ENCODE measurements at places on chromosomes 16 and 17.
A peak's percentile ranks its signal among the peaks of the same experiment; 100 is the strongest.

DNA sequence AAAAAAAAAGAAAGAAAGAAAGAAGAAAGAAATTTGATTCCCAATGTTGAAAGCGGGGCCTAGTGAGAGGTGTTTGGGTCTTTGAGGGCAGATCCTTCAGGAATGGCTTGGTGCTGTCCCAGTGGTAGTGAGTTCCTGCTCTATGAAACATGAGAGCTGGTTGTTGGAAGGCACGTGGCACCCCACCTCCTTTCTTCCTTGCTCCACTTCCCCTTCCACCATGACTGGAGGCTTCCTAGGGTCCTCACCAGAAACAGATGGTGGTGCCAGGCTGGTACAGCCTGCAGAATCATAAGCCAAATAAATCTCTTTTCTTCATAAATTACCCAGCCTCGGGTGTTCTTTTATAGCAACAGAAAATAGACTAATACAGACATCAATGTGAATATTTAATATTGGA is 147.3 kb upstream of the KCNJ18 start:
- no peak for DNase-seq

GRCh38 chr17:40319651-40320540 is 10.9 kb downstream of the RARA start:
- peak; percentile 54 for DNase-seq

DNA sequence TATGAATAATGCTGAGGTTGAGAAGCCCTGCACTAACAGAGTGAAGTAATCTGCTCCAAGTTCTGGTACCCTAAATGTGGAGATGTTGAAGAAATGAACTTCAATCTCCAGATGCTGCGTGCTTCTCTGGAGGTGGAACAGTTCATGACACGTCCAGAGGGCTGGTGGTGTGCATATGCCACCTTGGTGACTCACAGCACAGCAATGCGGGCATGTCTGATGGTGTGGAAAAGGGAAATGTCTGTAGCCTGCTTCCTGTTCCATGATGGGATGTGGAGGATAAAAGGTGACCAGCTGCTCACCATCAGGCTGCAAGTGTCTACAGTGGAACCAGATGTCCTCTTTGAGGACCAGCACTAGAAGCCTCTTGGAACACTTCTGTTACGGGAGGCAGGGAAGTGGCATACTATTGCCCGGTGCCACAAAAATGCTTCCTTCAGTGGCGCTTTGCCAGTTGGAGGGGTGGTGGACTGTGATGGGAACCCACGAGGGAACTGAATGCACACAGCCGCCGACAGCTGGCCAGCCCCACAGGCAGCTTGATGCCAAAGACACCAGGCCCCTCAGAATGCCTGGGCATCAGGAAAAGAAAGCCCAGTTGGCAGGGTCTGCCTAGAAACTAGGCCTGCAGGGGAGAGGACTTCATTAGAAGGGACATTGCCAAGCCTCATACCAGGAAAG is 19.9 kb downstream of the SNX11 start:
- no peak for DNase-seq

DNA sequence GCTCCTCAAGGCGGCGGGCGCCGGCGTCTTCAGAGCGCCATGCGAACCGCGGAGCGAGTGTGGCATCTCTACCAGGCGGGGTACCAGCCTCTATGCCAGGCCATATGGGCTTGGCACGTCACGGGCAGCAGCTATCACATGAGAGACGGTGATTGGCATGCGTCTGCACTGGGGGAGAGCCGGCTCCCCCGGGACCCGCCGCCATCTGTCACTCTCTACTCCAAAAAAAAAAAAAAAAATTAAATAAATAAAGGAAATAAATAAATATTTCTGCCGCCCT is at the start of gene NEUROD2:
TSS of gene NEUROD2 (minus strand) at position 70 of the 280 bp plus-strand sequence. CDS start 1,321 bp downstream, outside the sequence.
- no peak for DNase-seq

DNA sequence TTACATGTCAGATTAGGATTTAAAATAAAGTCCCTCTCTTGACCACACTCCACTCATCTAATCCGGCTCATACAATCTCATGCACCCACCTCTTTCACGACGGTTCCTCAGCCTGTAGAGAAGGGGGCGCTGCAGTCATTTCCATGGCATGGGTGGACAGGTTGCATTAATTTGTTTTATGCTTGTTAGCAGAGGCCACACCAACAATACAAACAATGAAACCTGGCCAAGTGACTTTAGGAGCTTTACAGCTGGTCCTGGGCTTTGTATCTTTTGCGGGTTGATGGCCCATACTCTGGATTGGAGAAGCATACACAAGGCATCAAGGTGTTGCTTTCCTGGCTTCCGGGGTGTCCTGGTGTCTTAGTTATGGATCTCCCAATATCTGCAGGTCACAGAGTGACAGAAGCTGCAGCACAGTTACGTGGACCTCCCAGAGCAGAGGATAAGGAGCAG is 9.7 kb upstream of the SNF8 start:
- DNase-seq = no peak

- DNase-seq = no peak
Measured at GRCh38 chr17:74679374-74679773, 33.3 kb downstream of the CD300LF start.

DNA sequence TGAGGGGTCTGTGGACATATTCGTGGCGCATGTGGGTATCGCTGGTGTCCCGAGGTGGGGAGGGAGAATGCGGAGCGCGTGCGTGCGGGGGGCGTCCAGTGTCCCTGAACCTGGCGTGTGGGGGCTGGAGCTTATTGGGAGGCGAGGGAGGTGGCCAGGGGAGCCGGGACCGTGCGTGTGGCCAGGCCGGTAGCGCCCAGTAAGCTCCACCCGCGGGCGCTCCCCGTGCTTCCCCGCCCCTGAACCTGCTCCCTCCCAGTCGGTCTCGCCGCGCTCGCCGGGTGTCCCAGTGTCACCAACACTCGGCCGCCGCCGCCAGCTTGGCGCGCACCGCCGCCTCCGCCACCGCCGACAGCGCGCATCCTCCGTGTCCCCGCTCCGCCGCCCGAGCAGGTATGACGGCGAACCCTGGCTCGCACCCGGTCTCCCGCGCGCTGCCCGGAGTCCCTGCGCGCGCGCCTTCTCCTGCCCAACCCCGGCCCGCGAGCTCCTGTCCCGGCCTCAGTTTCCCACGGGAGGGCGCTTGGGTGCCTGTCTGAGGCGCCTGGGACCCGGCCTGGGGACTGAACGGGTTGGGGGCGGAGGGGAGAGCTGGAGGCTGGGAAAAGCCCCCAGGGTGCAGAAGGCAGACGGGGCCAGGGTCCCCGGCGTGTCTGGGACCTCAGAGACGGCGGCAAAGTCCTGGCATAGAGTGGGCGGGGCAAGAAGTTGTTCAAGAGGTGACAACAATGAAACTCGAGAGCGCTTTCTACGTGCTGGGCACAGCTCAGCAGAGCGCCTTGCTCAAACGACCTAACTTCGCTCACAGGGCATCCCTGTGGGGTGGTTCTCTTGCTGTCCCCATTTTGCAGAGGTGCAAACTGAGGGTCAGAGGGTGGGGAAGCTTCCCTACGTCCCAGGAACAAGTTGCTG is at the start of gene SCNN1B:
TSS of gene SCNN1B (plus strand) at position 258 of the 912 bp plus-strand sequence. CDS start 46,298 bp downstream, outside the sequence.
- DNase-seq = no peak
